ENCODE measurements at places on chromosomes 2 and 18.
A peak's percentile ranks its signal among the peaks of the same experiment; 100 is the strongest.

DNA sequence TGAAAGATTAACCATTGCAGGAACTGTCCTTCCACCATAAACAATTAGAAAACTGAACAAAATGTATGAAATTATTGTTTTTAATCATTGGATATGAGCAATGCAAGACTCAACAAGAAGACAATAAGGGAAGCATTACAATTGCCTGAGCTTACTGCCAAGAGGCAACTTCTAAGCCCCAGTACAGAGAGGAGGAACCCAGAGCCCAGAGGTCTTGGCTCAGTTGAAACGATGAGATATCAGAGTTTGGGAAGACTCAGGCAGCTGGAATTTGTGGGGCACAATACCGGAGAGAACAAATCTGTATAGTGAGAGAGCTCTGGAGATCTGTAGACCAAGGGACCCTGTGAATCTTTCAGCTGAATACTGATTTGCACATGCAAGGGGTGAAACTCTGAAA lies 80.6 kb upstream of the ZFP36L2 start:
- no peak for DNase-seq

- DNase-seq, result no peak
These were observed 126.2 kb upstream of the DTNA start for GRCh38 chr18:34583895-34584294.

DNA sequence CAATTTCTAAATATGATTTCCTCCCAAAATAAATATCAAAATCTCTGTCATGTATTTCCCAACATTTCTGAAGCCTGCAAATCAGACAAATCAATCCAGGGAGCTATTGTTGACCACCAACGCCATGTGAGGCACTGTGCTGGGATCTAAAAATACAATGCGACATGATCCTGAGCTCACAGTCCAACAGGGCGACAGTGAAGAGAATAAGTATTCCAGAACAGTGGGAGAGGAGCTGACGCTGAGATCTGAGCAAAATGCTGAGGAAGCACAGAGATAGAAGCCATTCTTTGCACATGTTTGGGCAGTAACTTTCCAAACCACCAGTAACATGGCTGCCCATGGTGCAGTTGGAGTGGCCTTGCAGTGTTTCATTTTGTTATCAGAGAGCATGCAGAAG lies 412.5 kb downstream of the LRATD1 start:
- DNase-seq, result no peak

- DNase-seq, result no peak
These were observed 54.9 kb downstream of the NYAP2 start for GRCh38 chr2:225454412-225454811.

DNA sequence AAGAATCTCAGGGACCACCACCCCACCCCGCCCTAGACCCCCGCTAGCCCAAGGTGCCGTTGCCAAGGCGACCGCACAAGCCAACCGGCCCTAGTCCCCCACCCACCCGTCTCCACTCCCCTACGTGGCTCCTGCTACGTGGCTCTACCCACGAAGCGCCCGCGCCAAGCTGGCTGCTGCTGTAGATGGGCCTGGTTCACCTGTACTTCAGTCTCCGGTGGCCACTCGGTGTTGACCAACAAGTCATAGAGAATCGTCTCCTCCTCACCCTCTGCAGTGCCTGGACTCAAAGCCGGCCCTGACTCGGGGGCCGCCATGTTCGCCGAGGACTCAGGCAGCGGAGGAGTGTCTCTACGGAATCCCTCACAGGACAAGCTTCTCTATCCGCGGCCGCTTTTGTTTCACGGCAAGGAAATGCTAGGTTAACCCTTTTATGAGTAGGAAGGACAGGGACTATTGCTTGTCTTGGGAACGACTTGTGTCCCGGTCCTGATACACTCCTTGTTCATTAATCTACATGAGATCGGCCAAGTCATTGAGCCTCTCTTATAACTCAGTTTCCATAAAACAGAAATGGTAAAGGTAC lies at the start of gene NBAS:
TSS of gene NBAS (minus strand) at position 347 of the 586 bp plus-strand sequence. CDS start at position 317, 30 bp downstream.
- peak; percentile 84 for DNase-seq

- no peak for DNase-seq
These were observed 481.6 kb downstream of the LPIN1 start for GRCh38 chr2:12227941-12228608.

DNA sequence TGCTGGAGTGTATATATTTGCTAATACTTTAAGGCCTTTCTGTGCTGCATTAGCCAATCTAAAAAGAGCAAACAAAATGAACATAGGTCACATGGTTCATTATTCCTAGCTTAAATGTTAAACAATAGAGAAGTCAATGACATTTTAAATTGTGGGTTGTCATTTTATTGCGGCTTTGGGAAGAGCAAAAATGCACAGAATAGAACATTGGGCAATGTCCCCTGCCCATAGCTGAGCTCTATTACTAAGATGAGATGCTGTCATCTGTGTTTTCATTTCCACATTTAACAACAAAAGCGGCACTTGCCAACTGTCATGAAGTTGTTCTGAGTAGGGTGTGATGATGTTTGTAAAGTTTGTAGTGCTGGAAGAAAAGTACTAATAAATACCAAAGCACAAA lies 3.2 kb upstream of the VAPA start:
- DNase-seq, result no peak

- DNase-seq, result no peak
These were observed 653.0 kb upstream of the CHAC2 start for GRCh38 chr2:53114582-53114981.

DNA sequence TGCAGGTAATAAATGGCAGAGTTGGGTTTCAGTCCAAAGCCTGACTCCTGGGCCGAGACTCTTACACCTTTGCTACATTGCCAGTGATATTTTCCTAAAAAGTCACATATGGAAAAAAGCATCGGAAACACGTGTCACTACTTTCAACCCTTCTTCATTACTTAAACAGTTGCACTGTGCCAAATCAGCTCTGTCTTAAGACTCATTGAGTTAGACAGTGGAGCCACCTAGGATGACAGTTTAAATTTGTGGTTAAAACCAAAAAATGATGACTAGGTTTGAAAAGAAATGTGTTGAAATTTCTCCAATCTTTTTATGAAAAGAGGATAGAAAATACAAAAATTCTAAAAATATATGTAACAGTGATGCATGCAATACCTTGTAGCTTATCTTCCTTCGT lies 97.5 kb downstream of the TMEM247 start:
- DNase-seq, result no peak

GRCh38 chr18:23689031-23689615 lies at the start of gene LAMA3:
LAMA3 (plus strand) TSS chr18:23689453; CDS start chr18:23689684, 231 bp downstream.
- no peak for DNase-seq

DNA sequence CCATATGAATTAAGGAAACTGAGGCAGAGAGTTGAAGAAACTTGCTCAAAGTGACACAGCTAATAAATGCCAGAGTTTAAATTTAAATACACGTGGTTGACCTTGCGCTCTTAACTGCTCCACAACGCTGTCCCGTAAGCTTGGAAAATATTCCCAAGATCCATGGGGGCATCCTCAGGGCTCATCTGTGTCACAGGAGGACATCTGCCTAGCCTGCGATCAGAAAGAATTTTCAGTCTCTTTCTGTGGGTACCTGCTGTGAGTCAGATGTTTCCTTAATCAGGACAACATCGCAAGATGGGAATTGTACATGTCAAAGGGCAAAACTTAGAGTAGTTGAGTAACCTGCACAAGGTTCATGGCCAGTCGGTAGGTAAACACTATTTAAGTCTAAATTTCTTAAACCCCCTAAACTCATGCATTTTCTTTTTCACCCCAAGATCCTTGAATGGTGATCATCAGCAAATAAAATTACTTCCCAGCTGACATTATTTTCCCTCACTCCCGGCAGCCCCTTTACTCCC lies 1.4 kb downstream of the CMPK2 start:
- DNase-seq, result no peak

DNA sequence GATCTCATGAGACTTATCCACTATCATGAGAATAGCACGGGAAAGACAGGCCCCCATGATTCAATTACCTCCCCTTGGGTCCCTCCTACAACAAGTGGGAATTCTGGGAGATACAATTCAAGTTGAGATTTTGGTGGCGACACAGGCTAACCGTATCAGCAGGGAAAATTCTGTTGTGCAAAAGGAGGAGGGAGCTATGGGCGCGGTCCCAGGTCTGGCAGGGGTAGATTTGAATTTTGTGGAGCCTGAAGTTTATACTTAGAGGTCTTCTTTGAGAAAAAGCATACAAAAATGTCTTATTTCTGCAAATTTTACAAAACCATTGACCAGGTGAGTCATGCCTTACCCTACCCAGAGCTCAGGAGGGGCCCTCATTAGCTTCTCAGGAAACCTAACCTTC lies 36.6 kb downstream of the SLC4A3 start:
- DNase-seq, result no peak

DNA sequence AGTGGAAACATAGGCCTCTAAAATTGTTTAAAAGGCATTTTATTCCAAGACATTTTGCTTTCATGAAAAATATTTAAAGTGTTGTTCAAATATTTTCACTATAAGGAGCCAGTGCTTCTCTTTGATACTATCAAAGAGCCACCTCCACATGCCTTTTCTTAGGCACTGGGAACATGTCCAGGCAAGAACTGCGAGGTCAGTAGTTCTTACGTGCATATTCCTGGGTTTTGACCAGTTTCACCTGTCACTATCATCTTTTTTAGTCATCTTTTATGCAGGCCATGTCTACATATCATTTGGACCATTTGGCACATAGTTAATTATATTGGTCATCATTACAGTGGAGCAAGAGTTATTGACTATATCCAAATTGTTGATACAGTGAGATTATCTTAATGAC lies 195.3 kb downstream of the CCDC85A start:
- no peak for DNase-seq

GRCh38 chr18:2337552-2338141 lies 233.7 kb downstream of the METTL4 start:
- DNase-seq, result no peak

DNA sequence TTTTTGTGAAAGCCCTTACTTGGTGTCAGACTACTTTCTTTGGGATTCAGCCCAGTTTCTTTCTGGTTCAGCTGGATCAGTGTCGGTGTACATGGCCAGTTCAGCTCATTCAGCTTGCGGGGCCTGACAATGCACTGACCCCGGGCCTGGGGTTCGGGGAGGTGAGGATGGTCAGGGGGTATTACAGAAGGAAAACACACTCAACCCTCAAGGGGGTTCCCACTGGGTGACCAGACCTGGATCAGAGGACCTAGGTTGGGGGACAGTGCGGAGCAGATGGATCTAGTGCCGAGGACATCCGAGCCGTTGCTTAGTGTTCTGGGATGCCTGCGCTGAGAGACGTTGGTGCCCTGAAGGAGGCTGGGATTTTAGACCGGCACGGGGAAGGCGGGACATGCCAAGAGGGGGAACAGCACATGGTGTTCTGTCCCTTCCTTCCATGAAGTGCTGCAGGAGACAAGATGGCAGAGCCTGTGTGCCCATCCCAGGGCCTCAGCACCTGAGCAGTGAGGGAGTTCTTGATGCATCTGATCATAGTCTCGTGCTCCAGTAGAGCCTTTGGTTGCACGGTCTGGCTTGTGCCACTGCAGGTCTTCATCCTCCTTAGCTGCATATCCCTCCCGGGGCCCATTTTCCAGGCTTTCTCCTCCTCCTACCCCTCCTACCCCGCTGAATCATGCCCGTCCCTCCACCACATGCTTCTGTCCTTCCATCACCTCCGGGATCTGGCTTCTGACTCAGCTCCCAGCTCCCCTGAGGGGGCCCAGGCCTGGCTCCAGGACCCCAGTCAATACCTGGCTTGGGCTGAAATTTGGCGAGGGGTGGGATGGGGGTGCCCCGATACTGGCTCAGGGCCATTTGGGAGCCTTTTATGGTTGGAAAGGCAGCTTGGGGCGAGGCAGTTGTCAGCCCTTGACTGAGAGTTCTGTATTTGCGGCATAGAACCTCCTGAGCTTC lies 18.0 kb downstream of the SPEG start:
- DNase-seq, result no peak

GRCh38 chr2:232460171-232460570 lies 4.2 kb downstream of the ALPI start:
- no peak for DNase-seq

DNA sequence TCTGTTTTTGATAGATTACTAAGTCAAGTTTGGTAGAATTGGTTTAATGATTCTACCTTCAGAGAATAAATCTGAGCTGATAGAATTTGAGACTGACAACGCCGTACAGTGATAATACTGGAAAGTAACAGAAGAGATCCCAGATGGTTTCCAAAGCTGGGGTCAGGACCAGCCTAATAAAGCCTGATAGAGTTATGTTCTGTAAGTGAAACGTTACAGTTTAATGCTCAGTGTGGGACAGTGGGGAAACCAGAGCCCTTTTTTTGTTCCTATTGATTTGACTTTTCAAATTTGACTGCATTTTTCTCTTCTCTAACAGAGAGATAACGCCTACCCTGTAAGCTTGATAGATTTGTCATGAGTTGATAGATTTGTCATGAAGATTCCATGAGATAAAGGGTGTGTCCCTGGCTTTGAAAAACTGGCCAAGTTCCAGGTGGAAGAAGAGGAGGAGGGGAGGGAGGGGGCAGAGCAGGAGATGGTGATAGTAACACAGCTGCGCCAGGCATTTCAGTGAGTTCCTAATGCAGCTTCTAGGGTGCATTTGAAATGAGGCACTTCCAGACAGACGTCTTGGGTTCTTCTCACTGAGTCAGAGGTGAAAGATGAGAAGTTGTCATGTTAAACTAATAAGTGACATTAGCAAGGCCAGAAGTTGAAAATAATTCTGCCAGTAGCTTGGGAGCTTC lies 65.1 kb downstream of the CERS6 start:
- DNase-seq, result no peak

DNA sequence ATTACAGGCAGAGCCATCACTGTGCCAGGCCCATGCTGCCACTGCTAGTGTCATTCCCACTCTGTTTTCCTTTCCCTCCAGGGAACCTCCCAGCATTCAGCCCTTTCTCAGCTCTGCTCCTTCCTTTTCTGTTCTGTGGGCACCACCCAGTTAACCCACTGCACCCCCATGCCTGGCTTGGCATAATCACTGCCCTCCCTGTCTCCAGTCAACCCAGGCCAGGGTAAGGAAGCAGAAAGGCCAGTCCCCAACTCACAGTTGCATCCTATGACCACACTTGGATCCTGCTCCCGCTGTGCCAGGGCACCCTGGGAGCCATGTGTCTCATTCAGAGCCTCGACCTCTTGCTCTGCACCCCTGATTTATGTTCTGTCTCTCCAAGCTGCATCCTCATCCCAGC lies 32.2 kb downstream of the DPYSL5 start:
- no peak for DNase-seq

GRCh38 chr2:197705912-197706838 lies 1.0 kb downstream of the MARS2 start:
- DNase-seq, result no peak

GRCh38 chr2:196592911-196593881 lies 46.3 kb upstream of the CCDC150 start:
- DNase-seq, result peak; percentile 14

DNA sequence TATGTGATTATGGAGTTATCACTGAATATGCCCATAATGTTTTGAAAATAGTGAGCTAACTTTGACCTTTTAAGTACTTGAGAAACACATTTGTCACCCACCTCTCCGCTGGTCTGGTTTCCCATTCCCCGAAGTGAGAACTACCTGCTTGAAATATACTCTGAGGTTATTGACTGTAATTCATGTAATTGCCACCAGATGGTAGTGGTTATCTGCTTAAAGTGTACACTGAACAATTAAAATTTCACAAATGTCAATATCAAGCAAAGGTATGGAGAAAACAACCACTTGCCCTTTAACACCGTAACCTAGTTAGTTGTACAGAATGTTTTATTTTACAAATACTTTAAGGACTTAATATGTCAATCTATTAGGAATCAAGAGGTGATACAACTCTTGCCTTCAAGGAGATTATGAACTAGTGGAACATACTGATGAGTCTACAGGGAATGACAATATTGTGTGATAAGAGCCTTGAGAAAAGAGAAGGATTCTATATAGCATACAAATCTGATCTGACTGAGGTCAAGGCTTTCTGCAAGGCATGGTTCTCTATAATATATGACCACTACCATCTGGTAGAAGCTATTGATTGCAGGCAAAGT lies 316.8 kb upstream of the KCNH7 start:
- DNase-seq, result peak; percentile 9
